ENCODE measurements at places on chromosomes 5 and 9. TPM values are rescaled to one million over a fixed set of nuclear protein-coding genes. Genes with fewer than 3 reads are reported as not detected.

DNA sequence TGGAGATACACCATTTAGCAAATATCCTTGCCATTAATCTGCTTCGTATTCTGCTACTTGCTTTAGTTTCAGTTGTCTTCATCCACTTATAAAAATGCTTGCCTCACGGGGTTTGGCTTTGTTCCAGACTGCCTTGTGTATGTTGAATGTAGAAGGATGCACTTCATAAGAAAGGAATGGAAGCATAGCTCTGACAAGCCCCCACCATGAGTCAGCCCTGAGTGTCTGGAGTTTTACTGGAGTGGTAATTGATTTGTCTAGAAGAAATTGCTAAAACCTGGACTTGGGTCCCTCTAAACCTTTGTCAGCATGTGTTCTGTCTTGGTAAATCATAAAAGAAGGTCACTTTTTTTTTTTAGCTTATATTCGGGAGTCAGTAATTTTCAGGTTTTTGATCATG, 4.6 kb downstream of the TEX48 start:
- H3K27ac ChIP-seq, result peak overlapping the region; percentile 54
- H3K36me3 ChIP-seq, result peaks cover 1% of the 10 kb centered on the region
- peaks cover 58% of the 10 kb centered on the region for H3K4me1 ChIP-seq
- DNase-seq, result no peak
- H3K4me3 ChIP-seq, result peak overlapping the region; percentile 18

F2RL1 gene
- total RNA-seq, result 0.14 TPM

PDCD1LG2 gene
- 1.5 TPM for total RNA-seq

SLC36A3 gene
- not detected for total RNA-seq

DNA sequence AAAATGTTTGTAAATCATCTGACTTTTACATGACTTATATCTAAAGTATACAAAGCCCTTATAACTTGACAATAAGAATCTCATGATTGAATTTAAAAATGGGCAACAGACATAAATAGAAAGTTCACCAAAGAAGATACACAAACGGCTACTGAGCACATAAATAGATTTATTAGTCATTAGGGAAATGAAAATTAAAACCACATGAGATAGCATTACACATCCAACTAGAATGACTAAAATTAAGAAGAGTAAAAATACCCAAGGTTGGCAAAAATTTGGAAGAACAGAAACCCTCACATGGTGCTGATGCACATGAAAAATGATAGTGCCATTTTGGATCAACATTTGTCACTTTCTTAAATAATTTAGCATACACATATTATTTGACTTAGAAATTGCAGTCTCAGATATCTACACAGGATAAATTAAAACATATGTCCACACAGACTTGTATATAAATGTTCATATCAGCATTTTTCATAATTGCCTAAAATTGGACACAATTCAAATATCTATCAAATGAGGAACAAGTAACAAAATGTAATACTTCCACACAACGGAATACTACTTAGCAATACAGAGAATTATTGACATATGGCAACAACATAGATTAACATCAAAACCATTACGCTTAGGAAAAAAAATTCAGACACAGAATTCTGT, 359.1 kb upstream of the DAB2 start:
- H3K27ac ChIP-seq, result no peak overlapping the region
- no peaks in the 10 kb centered on the region for H3K36me3 ChIP-seq
- H3K4me1 ChIP-seq, result no peaks in the 10 kb centered on the region
- no peak for DNase-seq
- no peaks in the 10 kb centered on the region for H3K27me3 ChIP-seq

DEPDC1B gene
- total RNA-seq, result 20.5 TPM

- H3K36me3 ChIP-seq, result no peaks in the 10 kb centered on the region
- H3K27ac ChIP-seq, result no peak overlapping the region
- DNase-seq, result no peak
- peaks cover 13% of the 10 kb centered on the region for H3K4me1 ChIP-seq
- H3K27me3 ChIP-seq, result peaks cover 4% of the 10 kb centered on the region
These were observed 2.6 kb downstream of the PKD2L2 start for GRCh38 chr5:137891849-137892248.

Data from activated CD4-positive, alpha-beta T cell treated with anti-CD3 and anti-CD28 coated beads, Interleukin-2, amount 10 ng/mL, durations not matched to agents 24 days and 14 days (primary cell).